ENCODE measurements at places on chromosomes 6 and 20.

DNA sequence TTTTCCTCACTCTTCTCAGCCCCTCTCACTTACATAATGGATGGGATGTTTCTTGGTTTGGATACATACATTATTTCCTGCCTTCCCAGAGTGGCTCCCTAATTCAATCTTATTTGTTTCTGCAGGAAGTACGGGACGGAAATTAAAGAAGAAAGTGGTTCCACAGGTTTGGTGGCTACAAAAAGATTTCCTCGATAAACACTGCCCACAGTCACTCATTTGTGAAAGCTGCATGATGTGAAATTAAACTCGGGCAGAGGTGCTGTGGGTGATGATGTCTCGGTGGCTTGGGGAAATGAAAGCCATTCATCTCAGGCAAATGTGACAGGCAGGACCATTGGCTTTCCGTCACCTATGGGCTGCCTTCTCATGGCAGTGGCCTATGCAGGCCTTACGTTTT is 119.5 kb upstream of the KCNG1 start:
- no peak for DNase-seq

GRCh38 chr20:24779946-24780345 is 169.1 kb upstream of the CST7 start:
- DNase-seq: no peak

DNA sequence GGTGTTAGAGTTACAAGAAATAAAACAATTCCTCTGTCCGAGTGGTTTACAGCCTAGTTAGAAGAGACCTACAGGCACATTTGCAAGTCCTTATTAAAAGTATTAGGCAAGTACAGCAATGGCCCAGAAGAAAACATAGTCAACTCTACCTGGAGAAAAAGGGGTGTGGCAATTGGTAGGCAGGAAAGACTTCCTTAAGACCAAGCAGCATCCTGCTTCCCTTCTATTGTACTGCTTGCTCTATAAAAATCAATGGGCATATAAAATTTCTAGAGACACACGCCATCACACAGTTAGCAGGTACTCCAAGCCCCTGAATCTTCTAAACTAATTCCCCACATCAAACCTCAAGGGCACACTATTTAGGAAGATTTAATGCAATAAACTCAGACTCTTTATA is 185.6 kb downstream of the ATXN1 start:
- DNase-seq: no peak

DNA sequence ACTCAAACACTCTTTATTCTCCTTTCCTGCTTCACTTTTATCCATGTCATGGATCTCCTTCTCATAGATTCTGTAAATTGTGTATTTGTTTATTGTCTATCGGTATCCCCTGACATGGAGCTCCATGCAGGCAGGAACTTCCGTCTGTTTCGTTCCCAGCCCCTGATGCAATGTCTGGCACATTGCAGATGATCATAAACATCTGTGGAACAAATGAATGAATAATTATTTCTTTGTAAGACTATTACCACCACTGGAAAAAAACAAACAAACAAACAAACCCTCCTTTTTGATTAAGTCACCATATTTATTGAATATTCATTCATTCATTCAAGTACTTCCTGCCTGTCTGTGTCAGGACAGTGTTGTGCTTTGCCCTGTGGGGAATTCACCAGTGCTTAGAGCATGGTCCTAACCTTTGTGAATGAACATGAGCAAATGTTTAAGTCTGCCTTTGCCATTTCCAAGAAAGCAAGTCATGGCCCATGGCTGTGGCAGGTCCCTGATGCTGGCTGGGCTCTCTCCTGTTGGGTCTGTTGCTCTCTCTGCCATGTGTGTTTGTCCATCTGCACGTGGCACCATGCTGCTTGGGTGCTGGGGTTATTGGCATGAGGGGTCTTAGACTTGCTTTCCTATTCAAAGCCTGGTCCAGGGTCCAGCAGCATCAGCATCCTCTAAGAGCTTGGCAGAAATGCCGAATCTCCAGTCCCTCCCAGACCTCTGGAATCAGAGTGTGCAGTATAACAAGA is 47.5 kb upstream of the NAA20 start:
- no peak for DNase-seq

- no peak for DNase-seq
Observed at GRCh38 chr6:40315060-40315459, 272.1 kb downstream of the LRFN2 start.

GRCh38 chr6:147035886-147036285 is 168.3 kb upstream of the STXBP5 start:
- DNase-seq: no peak

DNA sequence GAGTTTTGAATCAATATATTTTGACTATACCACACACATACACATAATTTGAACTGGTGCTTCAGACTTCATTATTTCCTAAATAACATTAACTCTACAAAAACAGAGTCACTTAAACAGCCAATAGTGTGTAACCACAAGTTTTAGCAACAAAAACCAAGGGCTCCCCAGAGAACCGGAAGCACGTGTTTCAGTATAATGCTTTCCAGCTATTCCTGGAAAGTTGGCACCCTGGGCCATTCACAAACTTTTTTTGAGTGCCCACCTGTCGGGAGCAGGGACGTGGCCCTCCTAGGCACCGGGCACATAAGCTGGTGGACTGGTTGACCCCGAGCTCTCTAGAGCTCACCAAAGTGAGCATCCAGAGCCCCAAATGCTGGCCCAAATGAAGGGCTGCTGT is 1.9 kb upstream of the SLC35D3 start:
- no peak for DNase-seq

DNA sequence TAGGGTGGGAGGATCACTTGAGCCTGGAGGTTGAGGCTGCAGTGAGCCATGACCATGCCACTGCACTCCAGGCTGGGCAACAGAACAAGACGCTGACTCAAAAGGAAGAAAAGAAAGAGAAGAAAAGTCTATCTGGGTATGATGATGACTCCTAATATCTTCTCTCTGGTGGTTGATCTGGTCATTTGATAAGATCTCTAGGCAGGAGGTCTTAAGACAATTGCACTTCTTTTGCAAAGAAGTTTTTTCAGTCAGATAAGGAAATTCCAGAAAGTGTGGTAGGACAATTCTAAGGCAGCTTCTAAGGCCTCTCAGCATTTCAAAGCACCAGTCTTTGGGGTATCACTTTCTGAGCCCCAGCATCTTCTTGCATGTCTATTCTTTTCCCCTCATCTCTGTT is 7.7 kb upstream of the AIF1 start:
- DNase-seq: no peak

DNA sequence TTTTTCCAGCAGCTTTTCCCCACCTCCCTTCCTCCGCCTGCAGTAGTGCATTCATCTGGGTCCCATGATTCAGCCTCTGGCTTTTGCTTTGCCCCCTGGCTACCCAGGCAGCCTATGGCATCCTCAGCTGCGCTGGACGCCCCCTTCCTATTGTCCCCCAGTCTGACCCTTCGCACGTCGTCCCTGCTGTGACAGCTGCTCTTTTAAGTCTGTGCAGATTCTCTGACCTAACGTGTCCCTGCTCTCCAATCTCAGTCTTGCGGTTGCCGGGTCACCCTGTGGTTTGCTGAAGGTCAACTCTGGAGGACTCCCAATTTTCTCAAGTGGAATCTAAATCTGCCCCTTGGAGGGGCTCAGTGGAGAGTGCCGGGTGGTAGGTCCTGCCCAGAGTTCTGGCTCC is 294.3 kb downstream of the CDC5L start:
- no peak for DNase-seq

GRCh38 chr6:167529444-167530335 is 204.8 kb downstream of the TTLL2 start:
- DNase-seq: no peak

- no peak for DNase-seq
Observed at GRCh38 chr6:138106665-138107077, 548 bp downstream of the PERP start.

- no peak for DNase-seq
Observed at GRCh38 chr6:84718038-84718955, 46.1 kb downstream of the TBX18 start.

GRCh38 chr20:50774515-50774914 is 20.3 kb upstream of the BCAS4 start:
- DNase-seq: no peak

DNA sequence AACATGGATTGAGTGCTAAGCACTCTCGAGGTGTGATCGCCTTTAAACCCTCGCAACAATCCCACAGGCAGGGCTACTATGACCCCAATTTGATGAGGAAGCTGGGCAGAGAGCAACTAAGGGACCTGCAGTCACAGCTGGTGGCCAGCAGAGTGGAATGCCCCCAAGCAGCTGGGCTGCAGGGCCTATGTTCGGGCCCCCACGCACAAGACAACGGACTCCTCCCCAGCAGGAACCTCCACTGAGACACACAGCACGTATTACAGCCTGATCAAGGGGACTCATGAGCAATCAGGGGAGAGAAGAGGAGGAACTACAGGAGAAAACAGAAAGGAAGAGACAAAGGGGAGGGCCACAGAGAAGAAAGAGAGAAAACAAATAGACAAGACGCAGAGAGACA is 21.7 kb downstream of the CST7 start:
- DNase-seq: no peak

- DNase-seq: no peak
Observed at GRCh38 chr6:78867020-78867369, 356 bp upstream of the IRAK1BP1 start.

DNA sequence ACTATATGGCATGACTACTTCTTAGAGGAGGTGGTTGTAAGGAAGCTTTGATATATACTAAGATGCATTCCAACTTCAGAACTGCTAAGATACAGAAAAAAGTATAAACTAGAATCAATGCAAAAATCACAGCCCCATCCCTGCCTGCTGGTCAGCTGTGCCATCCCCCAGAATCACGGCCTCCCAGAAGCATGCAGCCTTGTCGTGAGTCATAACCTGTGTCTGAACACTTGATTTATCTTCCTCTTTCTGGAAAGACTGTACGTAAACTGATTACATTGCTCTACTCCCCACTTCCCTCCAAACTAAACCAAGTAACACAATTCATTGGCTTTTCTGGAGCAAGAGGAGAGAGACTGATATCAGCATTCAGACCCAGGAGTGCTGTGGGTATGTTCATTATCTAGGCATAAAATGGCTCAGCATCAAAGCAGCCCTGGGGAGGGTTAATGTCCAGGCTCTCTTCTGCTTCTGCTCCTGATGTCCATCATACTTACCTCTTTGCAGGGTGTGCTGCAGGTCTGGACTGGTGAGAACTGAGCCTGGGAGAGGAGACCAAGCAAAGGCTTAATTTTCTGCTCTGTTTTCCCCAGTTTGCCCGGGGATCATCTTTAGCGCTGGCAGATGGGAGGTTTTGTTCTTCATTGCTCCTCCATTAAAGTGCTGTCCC is 18.4 kb downstream of the SCP2D1 start:
- no peak for DNase-seq

DNA sequence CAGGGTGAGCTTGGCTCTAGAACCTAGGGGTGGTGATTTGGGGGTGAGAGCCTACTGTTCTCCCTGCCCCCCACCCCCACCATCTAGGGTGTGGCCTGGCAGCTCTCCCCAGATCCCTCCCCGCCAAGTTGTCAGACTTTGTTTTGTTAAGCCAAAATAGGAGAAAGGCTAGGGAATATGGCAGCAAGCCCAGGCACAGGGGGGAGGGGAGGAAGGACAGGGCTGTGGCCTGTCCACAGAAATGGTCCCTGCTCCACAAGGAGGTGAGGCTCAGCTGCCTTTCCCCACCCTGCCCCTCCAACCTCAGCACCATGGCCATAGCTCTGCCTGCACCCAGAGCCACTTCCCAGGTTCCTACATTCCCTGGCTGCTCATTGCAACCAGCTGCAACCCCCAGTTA is 17.2 kb downstream of the SCUBE3 start:
- no peak for DNase-seq

- DNase-seq: no peak
Observed at GRCh38 chr6:132995009-132995408, 180.6 kb downstream of the RPS12 start.

DNA sequence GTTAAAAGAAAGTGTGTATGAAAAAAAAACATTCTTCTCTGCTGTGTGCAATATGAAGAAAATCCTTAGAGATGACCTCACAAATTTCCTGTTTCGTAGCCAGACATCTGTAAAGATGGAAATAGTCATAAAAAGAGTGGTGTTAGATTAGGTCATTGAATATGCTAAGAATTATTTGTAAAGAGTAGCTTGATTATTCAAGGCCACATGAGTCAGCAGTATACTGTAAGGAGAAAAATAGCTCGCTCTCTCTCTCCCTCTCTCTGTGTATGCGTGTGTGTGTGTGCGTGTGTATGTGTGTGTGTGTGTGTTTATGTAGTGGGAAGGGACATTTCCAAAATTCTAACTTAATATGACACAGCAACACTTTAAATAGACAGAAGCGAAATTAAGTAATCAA is 78.8 kb downstream of the PTCHD4 start:
- DNase-seq: no peak

DNA sequence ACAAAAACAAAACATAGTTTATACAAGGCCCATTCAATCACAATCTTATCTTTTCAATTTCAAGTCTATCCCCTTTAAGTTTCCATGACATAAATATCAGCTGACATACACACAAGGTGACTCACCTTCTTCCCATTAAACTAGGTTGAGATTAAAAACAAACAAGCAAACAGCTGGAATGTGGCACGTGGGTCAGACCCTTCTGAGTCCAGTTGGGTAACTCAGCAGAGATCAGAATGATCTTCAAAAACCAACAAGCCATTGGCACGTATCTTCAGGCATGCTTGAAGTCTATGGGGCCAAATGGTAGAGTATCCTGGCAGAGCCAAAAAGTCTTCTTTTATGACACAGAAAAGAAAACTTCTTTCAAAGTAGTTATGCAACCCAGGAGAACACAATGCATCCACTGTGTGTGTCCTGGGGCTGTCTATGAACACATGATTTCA is 603.5 kb upstream of the CITED2 start:
- no peak for DNase-seq

DNA sequence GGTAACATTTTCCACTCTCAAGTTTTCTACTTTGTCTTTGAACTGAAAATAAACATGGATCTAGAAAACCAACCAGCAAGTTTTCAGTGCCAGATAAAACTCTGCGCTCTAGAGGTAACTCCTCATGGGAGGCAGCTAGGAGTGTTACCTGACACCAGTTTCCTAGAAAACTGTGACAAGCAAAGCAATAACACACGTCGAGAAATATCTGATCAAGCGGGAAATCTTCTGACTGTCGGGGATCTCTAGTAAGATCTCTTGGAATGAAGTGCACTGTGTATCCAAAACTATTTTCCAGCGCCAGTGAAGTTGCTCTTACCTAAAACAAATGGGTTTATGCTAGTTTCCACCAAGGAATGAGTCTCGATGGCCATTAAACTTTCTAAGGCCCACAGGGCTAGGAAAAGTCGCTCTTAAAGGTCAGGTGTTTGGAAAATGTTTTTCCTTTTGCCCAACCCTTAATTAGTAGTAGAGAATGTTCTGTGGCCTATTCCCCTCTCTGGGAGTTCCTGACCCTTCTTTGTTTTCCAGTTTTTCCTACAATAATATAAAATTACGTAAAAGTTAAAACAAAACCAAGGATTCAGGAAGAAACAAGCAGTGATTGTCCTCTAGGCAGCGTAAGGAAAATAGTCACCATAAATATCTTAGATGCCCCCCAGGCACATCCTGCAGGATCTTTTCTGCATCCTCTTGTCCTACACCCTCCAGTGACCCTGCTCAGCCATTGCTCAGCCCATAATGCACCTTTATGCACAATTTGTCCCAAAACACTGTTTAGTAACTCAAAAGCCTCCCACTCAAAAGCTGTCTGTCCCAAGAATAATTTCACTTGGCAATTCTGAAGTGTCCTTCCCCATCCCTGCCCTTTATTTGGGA is 137.7 kb upstream of the AKAP12 start:
- DNase-seq: no peak

GRCh38 chr20:21182832-21183563 is 57.1 kb downstream of the KIZ start:
- no peak for DNase-seq

GRCh38 chr6:54282186-54282585 is 26.1 kb upstream of the TINAG start:
- no peak for DNase-seq

- DNase-seq: no peak
Observed at GRCh38 chr20:58706975-58707681, 14.5 kb downstream of the NPEPL1 start.
